ENCODE measurements at places on chromosomes 16 and 17.

DNA sequence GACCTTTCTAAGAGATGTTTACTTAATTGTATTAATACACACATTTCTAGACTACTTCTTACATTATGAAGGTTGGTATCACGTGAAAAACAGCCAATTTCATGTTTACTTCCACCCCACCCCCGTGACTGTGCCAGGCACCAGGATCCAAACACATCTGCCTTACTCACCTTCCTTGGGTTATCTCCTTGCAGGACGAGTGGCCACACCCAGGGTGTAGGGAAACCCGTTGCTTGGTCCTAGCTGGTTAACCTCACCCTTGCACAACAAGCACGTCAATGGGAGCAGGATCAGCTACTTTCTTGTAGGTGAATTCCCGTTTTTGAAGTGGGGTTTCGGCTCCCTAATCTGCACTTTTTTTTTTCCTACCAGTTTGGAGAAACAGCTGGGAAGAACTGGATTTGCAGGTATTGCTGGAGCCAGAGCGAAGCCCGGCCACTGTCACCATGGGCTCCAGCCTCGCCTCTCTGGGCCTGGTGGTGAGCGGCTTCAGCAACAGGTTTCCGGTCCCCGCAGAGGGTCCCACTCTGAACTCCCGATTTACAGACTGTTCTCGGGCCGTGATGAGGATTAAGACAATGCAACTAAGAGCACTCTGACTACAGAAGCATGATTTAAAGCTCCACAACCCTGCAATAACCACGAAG is 2.1 kb upstream of the UBB start:
- H3K27me3 ChIP-seq: no peaks in the 10 kb centered on the region
- H3K36me3 ChIP-seq: peaks cover 22% of the 10 kb centered on the region
- no peak overlapping the region for H3K27ac ChIP-seq
- no peak overlapping the region for H3K4me3 ChIP-seq

DNA sequence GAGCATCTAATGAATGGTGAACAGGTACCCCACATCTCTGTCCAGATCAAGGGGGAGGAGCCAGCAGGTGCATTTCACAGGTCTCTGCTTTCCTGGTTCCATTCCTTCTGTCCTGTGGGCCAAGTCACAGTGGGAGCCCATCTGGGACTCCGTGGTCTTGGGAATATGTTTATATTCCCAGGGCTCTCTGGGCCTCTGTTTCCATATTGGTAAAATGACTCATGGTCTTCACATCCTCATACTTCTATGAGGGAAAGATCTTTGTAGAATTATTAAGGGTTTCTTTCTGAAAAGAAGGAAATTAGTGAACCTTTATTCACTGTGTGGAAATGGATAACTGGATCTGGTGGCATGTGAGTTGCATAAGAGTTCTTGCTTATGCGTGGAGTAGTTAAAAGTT is 6.2 kb downstream of the MYOCD start:
- H3K27ac ChIP-seq: no peak overlapping the region
- no peak for DNase-seq
- no peak overlapping the region for H3K4me3 ChIP-seq

GRCh38 chr16:24315343-24315742 is 59.2 kb downstream of the CACNG3 start:
- H3K4me1 ChIP-seq: no peaks in the 10 kb centered on the region
- no peaks in the 10 kb centered on the region for H3K36me3 ChIP-seq
- no peak overlapping the region for H3K4me3 ChIP-seq
- DNase-seq: no peak

DNA sequence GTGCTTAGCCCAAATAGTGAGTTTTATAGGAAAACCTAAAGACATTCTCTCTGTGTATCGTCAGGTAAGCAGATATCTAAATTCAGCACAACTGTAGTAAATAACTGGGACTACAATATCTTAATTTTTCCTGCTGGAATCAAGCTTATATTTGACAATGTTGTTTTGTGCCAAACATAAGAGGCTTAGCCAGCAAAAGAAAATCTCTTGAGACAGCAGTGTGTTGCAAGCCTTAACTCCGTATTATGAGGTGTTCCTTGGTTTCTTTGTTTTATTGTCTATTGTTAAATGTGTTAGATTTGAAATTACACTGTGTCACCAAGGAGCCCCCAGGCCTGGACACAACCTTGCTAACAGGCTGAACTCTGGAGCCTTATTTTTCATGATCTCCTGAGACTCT is 1570.6 kb upstream of the GOT2 start:
- H3K36me3 ChIP-seq: no peaks in the 10 kb centered on the region
- no peak for DNase-seq

DNA sequence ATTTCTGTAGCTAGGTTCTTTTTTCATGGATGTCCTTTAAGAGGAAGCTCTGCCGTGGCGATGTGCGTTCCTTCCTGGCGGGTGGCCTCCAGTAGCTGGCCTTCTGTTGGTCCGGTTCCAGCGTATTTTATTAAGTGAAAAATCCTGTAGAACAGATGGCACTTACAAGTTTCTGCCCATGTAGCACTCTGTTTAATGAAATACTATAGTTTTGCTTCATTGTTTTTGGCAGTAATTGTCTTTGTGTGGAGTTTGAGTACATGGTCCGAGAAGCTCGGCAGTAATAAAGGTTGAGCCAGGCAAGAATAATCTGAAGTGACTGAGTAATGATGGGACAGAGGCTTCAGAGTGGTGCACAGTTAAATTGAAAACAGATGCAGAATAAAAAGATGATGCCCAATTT is 20.4 kb downstream of the USP10 start:
- DNase-seq: no peak
- H3K27me3 ChIP-seq: no peaks in the 10 kb centered on the region
- peaks cover 15% of the 10 kb centered on the region for H3K36me3 ChIP-seq
- no peak overlapping the region for H3K27ac ChIP-seq
- no peak overlapping the region for H3K4me3 ChIP-seq

DNA sequence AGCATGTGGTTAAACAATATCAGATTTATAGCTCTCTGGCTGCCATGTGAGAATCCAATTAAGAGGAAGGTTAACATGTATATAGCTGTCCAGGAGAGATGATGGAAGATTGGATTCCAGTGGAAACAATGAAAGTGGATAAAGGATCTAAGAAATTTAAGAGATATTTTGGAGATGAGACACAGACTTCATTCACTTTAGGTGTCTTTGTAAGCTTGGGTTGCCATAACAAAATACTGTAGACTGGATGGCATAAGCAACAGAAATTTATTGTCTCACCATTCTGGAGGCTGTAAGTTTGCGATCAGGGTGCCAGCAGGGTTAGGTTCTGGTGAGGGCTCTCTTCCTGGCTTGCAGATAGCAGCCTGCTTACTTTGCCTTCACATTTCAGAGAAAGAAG is 155.9 kb upstream of the MYOCD start:
- no peak overlapping the region for H3K27ac ChIP-seq
- H3K4me1 ChIP-seq: no peaks in the 10 kb centered on the region
- no peaks in the 10 kb centered on the region for H3K27me3 ChIP-seq
- no peak for DNase-seq

DNA sequence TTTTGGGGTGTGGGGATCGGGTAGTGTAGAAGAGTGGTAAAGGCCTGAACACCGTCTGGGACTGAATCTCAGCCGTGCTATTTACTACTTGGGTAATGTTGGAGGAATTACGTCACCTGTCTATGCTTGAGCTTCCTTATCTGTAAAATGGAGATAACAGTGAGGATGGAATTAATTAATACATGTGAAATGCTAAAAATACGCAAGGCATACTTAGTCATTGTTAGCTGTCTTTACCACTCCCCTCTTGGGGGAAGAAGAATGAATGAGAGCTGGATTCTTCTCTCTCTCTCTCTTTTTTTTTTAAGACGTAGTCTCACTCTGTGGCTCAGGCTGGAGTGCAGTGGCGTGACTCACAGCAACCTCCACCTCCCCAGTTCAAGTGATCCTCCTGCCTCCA is 41.1 kb upstream of the TANGO6 start:
- H3K27me3 ChIP-seq: peaks cover 7% of the 10 kb centered on the region
- H3K4me3 ChIP-seq: no peak overlapping the region
- H3K27ac ChIP-seq: no peak overlapping the region
- DNase-seq: no peak
- peaks cover 6% of the 10 kb centered on the region for H3K4me1 ChIP-seq

DNA sequence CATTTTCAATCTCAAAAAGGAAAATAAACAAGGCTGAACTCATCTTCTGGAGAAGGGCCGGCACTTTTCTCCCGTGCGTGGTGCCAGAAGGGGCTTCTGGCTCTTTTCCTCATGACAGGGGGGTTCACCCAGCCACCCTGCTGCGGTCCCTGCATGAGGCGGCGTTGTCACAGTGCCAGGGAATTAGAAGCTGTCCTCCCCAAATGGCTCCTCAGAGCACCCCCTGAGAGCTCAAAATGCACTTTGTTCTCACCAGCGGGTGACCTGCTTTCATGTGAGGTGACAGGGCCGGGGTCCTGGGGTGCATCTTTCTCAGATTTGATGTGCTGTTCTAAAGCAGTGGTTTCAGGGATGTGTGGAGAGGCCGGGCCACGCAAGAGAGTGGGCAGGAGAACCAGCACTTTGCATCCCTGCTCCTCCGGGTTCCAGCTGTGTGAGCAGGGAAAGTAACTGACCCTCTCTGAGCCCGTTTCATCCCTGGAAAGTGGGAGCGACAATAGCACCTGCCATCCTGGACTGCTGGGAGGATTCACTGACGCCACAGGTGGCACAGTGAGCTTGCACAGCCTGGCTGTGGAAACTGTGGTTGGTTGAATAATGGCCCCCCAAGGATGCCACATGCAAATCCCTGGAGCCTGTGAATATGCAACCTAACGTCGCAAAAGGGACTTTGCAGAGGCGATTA is 94.0 kb downstream of the FOXL1 start:
- H3K4me3 ChIP-seq: no peak overlapping the region
- DNase-seq: no peak
- H3K27ac ChIP-seq: no peak overlapping the region
- H3K36me3 ChIP-seq: no peaks in the 10 kb centered on the region

DNA sequence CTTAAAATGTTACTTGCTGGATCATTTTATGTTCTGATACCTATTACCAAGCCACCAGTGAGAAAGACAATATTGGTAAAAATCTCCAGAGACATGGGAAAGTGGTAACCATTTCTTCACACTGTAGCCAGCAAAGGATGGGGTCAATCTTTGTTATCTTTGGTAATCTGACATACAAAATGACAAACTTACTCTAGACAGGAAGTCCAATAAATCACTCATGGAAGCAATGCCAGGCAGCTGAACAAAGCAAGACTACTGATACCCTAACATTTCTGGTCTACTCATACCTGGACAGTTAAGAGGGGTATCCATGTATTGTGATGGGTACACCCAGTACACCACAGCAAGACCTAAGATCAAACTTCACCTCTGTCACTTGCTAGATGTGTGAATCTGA is 19.0 kb downstream of the GRB2 start:
- no peak for DNase-seq
- peak overlapping the region; percentile 3 for H3K27ac ChIP-seq
- H3K4me3 ChIP-seq: no peak overlapping the region
- H3K36me3 ChIP-seq: peaks cover 28% of the 10 kb centered on the region

DNA sequence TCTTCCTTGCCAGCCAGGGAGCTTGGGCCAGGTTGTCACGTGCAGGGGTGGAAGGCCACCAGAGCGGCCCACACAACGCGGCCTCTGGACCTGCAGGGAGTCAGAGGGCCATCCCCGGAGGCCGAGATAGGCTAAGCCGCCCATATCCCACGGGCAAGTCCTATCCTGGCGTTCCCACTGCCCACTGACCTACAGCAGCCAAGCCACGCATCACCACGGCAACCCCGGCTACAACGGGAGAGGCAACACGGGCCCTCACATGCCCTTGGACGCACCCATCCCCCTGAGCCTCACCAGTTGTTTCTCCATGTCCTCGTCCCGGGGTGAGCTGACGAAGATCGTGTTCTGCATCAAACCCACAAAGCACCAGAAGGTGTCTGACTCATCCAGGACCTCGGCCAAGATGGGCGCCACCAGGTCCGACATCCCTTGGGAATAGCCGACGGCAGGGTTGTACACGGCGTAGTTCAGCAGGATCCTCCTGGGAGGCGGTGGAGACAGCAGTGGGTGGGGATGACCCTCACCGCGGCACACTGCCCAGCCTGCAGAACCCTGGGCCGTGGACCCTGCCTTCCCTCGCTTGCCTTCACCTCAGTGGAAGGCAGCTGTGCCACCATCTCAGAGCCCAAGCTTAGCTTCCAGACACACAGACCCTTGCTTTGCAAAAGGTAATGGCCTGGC is 88.2 kb downstream of the TBC1D16 start:
- peaks cover 5% of the 10 kb centered on the region for H3K4me1 ChIP-seq
- DNase-seq: no peak
- H3K4me3 ChIP-seq: no peak overlapping the region
- H3K36me3 ChIP-seq: no peaks in the 10 kb centered on the region
- H3K27me3 ChIP-seq: no peaks in the 10 kb centered on the region

DNA sequence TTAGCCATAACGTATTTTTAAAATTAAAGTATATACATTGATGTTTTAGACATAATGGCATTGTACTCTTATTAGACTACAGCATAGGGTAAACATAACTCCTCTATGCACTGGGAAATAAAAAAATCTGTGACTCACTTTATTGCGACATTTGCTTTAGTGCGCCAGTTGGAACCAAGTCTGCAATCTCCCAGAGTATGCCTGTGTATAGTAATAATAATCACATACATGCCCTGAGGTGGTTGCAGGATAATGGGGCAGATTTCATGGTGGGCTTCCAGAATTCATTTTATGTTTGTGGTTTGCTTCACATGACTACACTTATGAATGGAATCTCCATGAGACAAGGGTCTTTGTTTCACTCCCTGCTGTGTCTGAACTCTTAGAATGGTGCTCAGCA is 66.9 kb upstream of the N4BP1 start:
- no peak overlapping the region for H3K27ac ChIP-seq
- H3K27me3 ChIP-seq: no peaks in the 10 kb centered on the region
- H3K4me3 ChIP-seq: no peak overlapping the region
- H3K4me1 ChIP-seq: no peaks in the 10 kb centered on the region
- no peaks in the 10 kb centered on the region for H3K36me3 ChIP-seq

DNA sequence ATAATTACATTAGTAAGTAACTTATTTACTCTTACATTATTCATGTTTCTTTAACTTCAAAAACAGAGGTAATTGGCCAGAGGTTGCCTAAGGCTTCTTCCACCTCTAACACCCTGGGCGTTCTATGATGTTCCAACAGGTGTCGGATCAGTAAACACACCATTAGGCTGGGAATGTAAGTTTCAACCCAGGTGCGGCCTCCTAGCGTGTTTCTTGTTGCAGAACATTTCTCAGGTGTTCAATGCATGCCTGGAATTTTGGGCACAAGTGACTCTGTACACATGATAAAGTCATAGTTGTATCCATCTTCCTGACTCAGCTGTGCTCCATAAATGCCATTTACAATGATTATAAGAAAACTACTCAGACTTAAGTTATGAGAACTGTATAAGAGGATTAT is 1.0 kb downstream of the KRTAP2-2 start:
- no peaks in the 10 kb centered on the region for H3K36me3 ChIP-seq
- DNase-seq: no peak
- peaks cover 11% of the 10 kb centered on the region for H3K27me3 ChIP-seq
- H3K27ac ChIP-seq: no peak overlapping the region

DNA sequence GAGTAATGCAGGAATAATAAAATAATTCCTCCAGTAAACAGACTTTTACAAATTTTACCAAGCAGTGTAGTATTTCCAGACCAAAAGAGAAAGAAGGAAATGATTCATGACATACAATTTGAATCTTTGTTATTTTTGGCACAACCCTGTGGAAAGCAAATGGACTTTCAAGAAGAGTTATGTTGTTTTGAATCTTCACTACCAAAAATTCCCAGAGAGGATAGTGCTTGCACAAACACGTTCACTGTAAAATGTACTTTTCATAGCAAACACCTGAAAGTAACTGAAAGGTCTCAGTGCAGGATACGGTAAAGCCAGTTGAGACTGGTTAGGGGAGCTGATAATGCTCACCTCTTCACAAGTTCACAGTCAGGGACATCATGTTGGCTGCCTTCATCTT is 107.1 kb downstream of the USP22 start:
- H3K36me3 ChIP-seq: no peaks in the 10 kb centered on the region
- no peak overlapping the region for H3K4me3 ChIP-seq
